ENCODE measurements at places on chromosomes 7 and 10.
A peak's percentile ranks its signal among the peaks of the same experiment; 100 is the strongest.

DNA sequence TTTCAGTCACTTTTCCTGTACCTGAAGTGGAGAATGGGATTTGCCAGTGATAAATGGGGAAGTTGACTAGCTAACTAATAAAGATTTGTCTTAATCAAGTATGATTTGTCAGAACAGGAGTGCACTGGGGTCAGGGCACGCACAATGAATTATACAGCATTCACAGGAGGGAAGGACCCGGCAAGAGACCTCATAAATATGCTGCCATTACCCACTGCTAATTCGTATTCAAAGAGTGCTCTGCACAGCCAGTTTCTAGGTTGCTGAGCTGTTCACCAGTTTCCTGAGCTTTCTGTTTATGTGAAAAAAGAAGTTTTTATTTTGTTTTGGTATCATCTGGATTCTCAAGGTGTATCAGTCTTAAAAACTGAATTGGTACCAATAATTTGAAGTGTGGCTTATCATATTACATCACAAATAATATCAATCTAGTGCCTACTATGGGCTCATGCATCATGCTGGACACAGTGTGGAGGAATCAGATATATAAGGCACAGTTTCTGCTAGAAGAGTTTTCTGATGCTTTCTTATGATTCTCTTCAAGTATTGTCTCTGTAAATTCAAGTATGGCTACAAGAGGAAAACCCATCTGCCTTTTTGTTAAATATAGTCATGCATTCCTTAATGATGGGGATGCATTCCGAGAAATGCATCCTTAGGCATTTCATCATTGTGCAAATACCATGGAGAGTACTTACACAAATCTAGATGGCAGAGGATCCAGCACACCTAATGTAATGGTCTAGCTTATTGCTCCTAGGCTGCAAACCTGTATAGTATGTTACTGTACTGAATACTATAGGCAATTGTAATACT, 202.2 kb downstream of the VTI1A start:
- no peak for DNase-seq

DNA sequence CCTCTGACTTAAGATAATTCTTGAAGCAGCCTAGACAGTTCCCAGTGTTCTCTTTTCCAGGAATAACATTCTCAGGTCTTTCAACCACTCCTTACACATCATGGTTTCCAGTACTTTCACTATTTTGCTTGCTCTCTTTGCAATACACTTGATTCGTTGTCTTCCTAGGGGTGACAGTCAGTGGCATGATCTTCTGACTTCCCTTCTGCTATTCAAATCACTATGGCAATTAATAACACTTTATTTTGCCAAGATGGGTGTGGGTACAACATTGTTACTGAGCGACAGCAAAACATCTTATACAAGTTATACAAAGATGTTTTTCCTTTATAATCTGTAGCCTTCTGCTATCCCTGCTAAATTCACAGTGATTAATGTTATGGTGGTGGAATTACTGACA, 15.3 kb downstream of the ARL3 start:
- no peak for DNase-seq

- no peak for DNase-seq
Observed at GRCh38 chr10:5816170-5816569, 2.9 kb upstream of the GDI2 start.

DNA sequence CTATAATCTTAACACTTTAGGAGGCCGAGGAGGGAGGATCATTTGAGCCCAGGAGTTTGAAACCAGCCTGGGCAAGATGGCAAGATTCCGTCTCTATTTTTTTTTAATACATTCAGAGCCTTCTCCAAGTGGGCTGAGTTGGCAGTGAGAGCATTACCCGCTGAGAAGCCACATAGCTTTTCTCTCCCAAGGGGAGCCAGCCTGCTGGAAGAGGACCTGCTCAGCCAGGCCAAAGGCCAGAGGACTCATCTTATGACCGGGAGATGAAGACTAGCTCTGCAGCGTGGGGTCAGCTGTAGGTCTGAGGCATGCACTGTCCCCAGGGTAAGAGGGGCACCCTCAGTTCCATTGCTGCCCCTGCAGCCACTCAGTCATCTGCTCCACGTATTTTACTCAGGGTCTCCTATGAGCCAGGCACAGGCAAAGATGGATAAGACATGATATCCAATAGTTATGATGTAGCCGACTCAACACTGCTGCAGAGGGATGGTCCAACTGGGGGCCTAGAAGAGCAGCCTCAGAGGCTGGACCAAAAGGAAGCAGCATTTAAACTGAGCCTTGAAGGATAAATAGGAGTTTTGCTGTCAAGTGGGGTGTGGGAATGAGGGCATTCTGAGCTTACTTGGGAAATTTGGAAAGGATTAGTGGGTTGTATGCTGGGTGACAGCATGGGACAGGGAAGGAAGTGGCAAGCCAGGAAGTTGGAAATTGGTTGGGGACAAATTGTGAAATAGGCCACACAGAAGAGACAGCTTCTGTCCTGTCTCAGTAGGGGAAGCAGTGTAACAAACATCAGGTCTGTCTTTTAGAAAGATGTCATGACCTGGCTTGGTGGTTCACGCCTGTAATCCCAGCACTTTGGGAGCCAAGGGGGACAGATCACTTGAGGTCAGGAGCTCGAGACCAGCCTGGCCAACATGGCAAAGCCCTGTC, 1.6 kb upstream of the MARVELD1 start:
- no peak for DNase-seq

DNA sequence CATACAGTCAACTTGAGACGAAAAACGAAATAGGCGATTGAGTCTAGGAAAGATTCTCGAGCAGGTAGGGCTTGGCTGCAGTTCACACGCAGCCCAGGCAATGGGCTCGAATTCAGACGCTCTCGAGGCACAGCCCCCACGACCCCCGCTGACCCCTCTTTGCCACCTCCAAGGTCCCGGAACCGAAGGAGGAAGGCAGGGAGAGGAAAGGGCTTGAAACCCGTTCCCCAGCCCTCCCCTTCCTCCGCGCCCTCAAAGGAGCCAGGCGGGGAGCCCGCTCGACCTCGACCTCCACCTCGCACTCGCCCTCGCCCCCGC, 441 bp downstream of the CCDC186 start:
- DNase-seq, result no peak

- DNase-seq, result peak; percentile 12
Observed at GRCh38 chr10:127117125-127117524, 79.3 kb downstream of the INSYN2A start.

DNA sequence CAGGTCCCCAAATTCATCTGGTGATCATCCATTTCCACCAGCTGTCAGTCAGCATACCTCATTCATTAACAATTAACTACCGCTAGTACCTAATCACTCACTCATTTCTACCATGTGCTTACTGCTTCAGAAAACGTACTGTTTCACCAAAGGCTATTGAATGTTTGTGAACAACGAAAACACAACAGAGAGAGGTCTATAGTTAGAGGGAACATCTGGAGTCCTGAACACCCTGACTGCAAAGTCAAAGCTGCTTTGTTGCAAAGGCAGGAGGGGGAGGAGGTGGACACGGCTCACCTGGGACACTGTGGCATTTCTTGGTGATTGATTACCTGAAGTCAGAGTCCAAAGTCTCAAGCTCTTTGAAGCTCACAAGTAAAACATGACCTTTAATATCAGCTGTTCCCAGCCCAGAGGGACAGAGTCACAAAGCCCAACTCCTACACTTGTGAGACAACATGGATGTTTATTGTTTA, 342.3 kb upstream of the ADARB2 start:
- DNase-seq, result no peak

- DNase-seq, result no peak
Observed at GRCh38 chr7:20249920-20250319, 32.7 kb upstream of the MACC1 start.

GRCh38 chr7:130939321-130940095, 205.5 kb upstream of the KLF14 start:
- DNase-seq, result no peak

DNA sequence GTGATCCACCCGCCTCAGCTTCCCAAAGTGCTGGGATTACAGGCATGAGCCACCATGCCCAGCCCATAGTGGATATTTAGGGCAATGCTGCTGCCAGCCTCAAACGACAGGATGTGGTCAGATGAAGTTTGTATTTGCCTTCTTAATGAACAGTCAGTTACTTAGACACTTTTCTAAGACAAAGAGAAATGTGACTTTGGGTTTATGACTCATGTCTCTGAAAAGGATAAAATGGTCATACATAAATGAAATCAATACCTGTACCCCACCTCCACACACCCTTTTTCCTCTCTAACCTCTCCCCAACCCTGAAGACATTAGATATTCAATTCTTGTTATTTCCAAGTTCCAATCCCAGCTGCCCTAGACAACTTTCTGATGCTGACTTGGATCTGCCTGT, 109.3 kb upstream of the INSIG1 start:
- DNase-seq, result no peak

GRCh38 chr7:68470836-68471435, 1127.3 kb upstream of the AUTS2 start:
- no peak for DNase-seq

GRCh38 chr10:93406364-93407145, 75.6 kb downstream of the MYOF start:
- DNase-seq, result no peak

- no peak for DNase-seq
Observed at GRCh38 chr10:66337211-66337610, 588.6 kb upstream of the LRRTM3 start.

- no peak for DNase-seq
Observed at GRCh38 chr10:100562008-100562672, 26.4 kb downstream of the HIF1AN start.

- DNase-seq, result no peak
Observed at GRCh38 chr7:142632271-142633134, 116.8 kb upstream of the PRSS1 start.

GRCh38 chr10:119658274-119658673, 7.1 kb downstream of the BAG3 start:
- DNase-seq, result peak; percentile 71
